ENCODE measurements at places on chromosomes 12 and 14. TPM values are rescaled to one million over a fixed set of nuclear protein-coding genes. Genes with fewer than 3 reads are reported as not detected.

The SLC2A14 gene
- total RNA-seq: not detected

The SYNDIG1L gene
- total RNA-seq: not detected

The LRCOL1 gene
- not detected for total RNA-seq

The STAB2 gene
- 0.08 TPM for total RNA-seq

The PLEKHD1 gene
- total RNA-seq: not detected

The FSCB gene
- total RNA-seq: 1.4 TPM

The CCDC63 gene
- total RNA-seq: not detected

The KLHDC1 gene
- total RNA-seq: 12.8 TPM

The CREBL2 gene
- 44.6 TPM for total RNA-seq

The MDGA2 gene
- total RNA-seq: not detected

The ZNF268 gene
- total RNA-seq: 22.9 TPM

The RASSF3 gene
- 7.7 TPM for total RNA-seq

The KRT75 gene
- not detected for total RNA-seq

The RPL10L gene
- not detected for total RNA-seq

The LTBP2 gene
- total RNA-seq: 157 TPM
